ENCODE measurements at places on chromosomes 4 and X.

GRCh38 chr4:128227991-128228571 lies 59.5 kb downstream of the PGRMC2 start:
- DNase-seq: no peak

- DNase-seq: no peak
Measured at GRCh38 chrX:154596290-154596929, 11.5 kb downstream of the CTAG1A start.

- no peak for DNase-seq
Measured at GRCh38 chrX:153725039-153725831, 579 bp downstream of the ABCD1 start.

GRCh38 chrX:17987783-17988182 lies 126.7 kb upstream of the RAI2 start:
- no peak for DNase-seq

DNA sequence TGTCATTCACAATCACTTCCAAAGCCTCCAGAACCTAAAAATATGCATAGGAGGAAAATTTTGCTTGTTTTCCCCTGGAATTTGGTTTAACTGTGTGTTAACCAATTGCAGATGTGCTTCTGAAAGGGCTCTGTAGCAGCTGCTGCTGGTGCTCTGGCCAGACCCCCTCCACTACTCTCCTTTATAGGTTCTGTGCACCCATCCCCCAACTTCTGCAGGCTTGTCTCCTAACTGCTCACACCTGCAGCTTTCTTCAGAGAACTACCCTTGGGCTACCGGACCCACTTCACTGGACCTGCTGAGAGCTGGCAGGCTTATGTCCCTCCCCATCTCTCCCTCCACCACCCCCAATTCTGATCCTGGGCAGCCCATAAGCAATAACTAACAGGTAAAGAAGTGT lies 662.1 kb upstream of the DIPK2B start:
- no peak for DNase-seq

DNA sequence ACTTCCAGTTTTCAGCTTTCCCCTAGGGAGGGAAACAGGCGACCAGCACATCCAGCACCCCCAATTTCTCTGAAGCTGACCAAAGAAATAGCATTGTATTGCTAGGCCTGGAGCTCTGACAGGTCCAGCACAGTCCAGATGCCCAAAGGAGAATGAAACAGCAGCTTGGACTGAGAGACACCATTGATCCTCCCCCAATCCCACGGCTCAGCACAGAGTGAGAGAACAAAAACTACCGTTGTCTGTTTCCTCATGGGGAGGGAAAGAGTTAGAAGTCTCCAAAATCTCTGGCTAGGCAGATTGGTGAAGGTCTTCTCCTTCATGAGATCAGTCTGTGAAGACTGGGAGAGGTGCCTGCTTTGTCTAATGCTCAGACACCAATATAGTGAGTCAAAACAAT lies 8.6 kb downstream of the TCEAL7 start:
- DNase-seq: no peak

DNA sequence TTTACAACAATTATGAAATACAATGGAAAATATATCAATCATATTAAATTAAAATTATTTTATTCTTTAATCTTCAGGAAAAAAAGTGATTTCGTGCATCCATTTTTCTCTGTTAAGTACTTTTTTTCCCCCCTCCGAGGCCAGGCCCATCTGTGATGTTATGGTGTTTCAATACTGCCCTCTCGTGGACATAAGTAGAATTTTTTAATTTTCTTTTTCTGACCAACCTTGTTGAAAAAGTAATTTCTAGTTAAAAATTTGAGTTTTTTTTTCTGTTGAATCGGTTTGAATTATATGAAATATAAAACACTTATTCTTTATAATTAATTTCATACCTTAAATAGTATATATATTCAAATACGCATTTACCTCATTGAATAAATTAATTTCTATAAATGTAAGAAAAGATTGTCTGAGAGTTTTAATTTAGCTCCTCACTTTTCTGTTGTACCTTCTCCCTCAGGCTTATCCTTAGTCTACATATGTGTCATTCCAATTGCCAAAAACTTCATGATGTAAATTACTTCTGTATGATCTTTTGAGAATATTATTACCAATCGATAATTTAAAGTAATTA lies 175.8 kb upstream of the TECRL start:
- DNase-seq: peak; percentile 48

DNA sequence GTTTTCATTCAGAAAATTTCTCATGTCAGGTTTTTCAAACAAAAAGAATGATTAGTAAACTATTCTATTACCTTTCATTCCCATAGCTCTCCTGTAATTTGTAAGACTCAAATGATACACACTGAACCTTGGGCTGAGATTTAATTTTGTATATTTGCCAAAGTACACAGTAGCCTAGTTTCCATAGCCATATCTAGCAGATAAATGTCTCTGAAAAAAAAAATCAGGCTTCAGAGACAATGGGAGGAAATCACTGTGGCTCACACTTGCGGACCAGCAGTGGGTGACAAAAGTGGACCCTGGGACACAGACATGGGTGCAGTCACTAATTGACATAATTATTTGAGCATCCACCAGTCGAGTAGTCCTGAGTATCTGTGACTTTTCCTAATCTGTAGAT lies 46.6 kb downstream of the MAOA start:
- DNase-seq: no peak

- no peak for DNase-seq
Measured at GRCh38 chr4:8451440-8452182, 11.0 kb downstream of the TRMT44 start.

DNA sequence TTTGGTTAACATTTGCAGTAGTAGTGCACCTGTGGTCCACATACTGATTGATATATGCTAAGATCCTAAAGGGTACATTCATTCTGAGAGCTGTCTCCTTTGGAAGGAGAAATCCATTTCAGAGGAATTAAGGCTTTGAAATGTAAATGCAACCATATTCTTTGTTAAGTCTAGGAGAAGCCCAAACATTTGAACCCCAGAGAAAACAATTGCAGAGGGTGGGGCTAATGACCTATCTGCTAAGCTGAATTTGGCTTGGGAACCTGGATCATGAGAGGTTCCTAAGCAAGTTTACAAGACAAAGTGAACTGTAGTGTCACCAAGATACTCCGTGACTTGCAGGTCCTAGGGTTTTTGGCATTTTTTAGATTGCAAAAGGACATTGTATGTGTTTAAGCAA lies 41.2 kb downstream of the LAS1L start:
- no peak for DNase-seq

GRCh38 chr4:124685851-124686250 lies 26.7 kb downstream of the ANKRD50 start:
- DNase-seq: no peak

- DNase-seq: no peak
Measured at GRCh38 chr4:13238936-13239335, 245.2 kb downstream of the RAB28 start.

- no peak for DNase-seq
Measured at GRCh38 chrX:136866337-136867095, 14.0 kb downstream of the RBMX start.

DNA sequence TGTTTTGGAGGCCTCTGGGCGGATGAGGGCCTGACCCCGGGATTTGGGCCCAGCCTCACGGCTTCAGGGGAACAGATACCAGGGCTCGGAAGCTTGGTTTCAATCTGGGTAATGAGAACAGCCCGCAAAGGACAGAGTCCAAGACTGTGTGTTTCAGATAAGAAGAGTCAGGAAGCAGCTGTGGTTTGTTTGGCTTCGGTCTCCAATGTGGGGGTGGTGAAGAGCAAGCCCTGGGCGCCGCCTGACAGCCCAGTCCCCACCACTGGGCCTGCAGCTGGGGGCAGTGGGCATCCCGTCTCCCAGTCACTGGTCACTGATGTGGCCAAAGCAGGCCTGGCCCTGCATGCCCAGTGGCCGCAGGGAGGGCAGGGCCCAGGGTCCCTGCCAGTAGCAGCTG lies 9.1 kb downstream of the WFS1 start:
- DNase-seq: no peak

- no peak for DNase-seq
Measured at GRCh38 chr4:139493176-139493575, 39.3 kb downstream of the RAB33B start.

- DNase-seq: no peak
Measured at GRCh38 chr4:8275548-8275910, 6.0 kb downstream of the HTRA3 start.

DNA sequence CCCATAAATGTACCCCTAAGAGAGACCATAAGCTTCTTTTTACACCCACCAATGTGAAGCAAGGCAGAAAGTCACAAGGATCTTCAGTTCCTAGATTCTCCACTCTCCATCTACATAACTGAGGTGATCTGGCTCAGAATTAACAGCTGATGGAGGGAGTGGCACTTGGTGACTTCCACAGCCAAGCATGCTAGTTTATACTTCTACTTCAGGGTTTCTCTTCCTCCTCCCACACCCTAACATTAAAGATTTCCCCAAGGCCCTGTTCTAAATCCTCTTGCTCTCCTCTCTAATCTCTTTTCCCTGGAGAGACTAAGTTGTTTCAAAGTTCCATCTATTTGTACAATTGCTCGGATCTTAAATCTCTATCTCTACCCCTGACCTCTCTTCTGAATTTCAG lies 81.1 kb downstream of the MBNL3 start:
- no peak for DNase-seq

DNA sequence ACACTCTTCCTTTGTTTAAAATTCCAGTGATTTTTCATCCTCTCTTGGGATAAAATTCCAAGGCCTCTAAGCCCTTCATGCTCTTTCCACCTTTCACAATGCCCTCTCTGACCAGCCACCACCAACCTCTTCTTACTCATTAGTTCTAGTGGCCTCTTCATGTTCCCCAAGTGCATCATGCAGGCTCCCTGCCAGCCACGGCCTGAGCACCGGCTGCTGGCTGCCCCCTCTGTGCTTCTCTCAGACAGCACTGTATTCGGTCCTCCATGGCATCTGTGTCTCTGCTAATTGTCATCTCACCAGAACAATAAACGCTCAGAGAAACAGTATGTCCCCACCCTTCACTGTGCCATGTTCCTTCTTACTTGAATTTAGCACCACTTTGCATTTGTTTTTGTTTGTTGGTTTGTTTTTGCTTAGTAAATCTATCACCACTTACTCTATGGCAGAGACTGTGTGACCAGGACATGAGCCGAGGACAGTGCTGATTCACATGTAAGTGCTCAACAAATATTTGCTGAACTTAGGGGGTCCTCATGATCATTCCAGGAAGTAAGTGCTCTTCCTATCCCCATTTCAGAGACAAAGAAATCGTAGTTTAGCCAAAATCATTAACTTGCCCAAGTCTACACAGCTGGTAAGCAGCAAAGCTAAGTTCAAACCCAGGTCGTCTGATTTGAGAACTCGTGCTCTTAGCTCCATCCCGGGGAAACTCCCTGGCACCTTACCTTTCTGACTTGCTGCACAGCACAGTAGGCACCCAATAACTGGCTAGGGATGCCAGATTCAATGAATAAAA lies 77.1 kb upstream of the UCP1 start:
- DNase-seq: no peak

- peak; percentile 100 for DNase-seq
Measured at GRCh38 chrX:103686199-103687072, at the start of gene MORF4L2. MORF4L2 (minus strand) TSS chrX:103686699; CDS start chrX:103677027, 9,672 bp downstream.

GRCh38 chrX:106902684-106903083 lies 457 bp downstream of the RIPPLY1 start:
- DNase-seq: no peak

- no peak for DNase-seq
Measured at GRCh38 chr4:3765271-3766035, 732 bp upstream of the ADRA2C start.

DNA sequence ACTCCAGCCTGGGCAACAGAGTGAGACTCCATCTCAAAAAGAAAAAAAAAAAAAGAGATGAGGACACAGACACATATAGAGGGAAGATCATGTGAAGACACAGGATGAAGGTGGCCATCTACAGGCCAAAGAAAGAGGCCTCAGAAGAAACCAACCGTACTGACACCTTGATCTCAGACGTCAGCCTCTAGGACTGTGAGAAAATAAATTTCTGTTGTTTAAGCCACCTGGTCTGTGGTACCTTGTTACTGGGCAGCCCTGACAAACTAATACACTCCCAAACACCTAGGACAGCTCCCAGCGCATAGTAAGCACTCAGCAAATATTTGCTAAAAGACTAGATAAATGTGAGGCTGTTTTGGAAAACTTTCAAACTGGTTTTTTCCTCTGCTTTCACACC lies 59.2 kb upstream of the SMIM10 start:
- DNase-seq: no peak

- DNase-seq: no peak
Measured at GRCh38 chr4:38869511-38869910, 1.9 kb downstream of the FAM114A1 start.

GRCh38 chr4:2545321-2546013 lies 9.0 kb downstream of the FAM193A start:
- no peak for DNase-seq

DNA sequence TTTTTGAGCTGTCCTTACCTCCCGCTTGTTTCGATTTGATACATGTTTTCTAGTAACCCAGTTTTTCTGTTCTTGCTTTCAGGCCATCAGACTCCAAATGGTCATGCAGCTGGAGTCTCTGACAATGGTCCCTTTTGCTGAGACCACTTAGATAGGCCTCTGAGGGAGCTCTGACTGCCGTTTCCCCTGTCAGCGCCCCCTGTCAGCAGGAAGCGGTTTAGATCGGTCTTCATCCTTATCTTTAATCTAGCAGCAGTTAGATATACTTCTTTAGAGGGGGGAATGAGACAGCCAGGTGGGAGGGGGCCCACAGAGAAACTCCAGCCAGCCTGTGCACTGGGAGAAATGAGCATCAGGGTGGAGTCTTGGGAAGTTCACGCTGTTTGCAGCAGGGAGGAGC lies 457.9 kb downstream of the GPAT3 start:
- DNase-seq: no peak

- DNase-seq: no peak
Measured at GRCh38 chr4:108601532-108601931, 18.8 kb upstream of the RPL34 start.

- DNase-seq: no peak
Measured at GRCh38 chr4:134057356-134057755, 144.2 kb downstream of the PABPC4L start.

- no peak for DNase-seq
Measured at GRCh38 chr4:81874661-81875515, 403.2 kb upstream of the RASGEF1B start.

DNA sequence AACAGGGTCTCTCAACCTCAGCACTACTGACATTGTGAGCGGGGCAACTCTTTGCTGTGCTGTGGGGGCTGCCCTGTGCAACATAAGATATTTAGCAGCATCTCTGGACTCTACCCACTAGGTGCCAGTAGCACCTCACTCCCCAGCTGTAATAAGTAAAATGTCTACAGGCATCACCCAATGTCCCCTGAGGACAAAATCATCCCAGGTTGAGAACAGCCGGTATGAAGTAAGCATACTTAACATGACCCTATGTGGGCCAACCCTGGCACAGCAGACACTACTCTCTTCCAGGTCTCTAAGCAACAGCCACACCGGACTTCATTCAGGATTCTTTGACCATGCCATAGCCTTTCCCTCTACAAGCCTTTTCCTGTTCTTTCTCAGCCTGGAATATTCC lies 10.5 kb upstream of the MGST2 start:
- peak; percentile 53 for DNase-seq

- DNase-seq: no peak
Measured at GRCh38 chr4:1549638-1550035, 134.5 kb downstream of the FAM53A start.

DNA sequence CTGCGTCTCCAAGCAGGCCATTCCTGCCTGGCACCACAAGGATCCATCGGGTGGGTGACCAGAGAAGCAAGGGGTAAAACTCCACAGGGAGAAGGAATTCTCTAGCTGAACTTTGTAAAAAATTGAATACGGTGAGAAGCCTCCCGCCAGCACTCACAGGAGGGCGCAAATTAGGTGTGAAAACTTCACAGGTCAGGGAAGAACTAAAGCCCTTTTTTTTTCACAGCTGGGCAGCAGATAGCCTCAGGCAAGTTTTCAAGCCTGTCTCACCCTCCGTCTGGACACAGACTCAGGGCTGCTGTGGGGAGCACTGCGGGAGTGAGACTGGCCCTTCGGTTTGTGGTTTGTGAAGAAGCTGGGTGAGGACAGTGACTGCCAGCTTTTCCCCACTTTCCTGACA lies 224.1 kb upstream of the FGF16 start:
- DNase-seq: no peak
